ENCODE measurements at places on chromosomes 11 and 22. TPM values are rescaled to one million over a fixed set of nuclear protein-coding genes. Genes with fewer than 3 reads are reported as not detected.
A peak's percentile ranks its signal among the peaks of the same experiment; 100 is the strongest.

The ZBED4 gene
- 8.3 TPM for total RNA-seq

DNA sequence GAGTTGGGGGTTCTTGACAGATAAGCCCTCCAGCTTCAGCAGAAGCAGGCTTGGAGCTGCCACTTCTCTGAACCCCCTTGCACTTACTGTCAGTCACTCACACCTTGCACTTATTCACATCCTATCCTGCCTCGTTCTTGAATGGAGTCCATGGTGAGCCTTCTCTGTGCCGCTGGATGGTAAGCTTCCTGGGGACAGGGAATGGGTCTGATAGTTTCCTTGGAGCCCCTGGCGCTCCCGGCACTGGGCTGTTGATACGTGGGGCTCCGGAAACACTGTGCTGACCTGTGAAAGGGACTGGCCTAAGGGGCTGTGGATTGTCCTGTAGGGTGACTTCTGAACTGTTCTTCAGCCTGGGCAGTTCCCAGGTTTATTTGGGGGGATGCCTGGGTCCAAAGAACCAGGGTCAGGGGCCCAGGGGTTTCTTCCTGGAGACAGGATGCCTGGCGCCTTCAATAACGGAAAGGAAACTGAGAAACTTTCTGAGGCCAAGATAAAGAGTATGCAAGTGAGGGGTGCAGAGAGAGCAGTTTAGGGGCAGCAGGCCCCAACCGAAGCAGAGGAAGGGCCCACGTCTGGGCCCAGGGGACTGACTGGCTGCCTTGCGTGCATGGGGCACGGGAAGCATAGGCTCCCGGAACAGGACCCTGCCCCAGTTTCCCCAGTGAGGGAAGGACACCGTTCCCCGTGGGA is 709 bp upstream of the ST3GAL4 start:
- DNase-seq: no peak

DNA sequence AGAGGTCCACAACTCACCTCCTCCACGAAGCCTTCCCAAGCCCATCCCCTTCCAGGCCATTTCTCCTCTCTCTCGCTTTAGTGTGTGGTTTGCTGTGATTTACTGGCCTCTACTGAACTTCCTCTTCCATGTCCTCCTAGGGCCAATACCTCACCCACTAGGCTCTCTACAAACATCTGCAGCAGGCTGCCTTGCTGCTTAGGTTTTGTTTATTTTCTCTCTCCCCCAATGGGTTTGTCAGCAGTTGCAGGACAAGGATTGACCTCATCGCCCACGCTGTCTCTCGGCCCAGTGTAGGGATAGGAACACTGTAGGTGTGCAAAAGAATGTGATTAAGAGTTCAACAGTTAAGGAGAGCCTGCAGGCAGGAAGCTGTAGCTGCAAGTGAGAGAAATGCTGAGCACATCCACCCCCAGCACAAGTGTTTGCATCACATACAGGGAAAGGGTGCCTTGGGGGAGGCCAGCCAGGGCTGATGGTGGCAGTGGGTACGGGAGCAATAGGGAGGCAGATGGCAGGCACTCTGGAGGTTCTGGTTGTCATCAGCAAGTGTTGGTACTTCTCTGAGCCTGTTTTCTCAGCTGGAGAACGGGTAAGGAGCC is 1.4 kb downstream of the PC start:
- peak; percentile 58 for DNase-seq

DNA sequence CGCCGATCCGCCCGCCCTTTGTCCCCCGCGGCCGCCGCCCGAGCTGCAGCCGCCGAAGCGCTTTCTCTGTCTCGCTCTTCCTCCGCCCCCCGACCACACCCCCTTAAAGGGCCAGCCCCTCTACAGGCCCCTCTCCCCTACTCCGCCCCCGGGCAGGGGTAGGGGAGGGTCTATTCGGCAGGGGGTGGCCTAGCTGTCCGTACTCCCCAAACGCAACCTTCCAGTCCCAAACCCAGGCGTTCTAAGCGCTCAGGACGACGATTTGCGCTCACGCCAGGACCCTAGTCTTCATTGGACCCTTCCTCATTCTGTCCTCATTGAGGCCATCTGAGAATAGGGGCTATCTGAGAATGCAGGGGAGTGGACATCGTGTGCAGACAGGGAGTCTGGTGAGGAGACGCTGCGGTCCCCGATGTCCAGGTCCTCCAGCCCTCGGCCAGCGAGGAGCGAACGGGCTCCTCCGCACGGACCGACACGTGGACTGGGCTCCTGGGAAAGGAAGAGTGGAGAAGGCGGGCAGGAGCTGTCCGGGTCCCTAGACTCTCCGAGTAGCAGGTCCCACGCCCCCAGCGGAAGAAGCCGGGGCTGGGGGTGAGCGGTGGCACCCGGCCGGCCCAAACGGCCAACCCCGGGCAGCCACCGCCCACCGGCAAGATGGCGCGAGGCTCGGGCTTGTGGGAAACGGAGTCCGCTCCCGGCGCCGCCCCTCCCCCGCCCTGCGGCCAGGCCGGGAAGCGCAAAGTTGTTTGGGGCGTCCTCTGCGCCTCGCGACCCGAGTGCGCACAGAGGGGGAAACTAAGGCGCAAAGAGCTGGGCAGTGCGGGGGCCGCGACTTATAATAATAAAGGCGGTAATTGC is at the start of gene PPP1R14B:
PPP1R14B (minus strand) TSS at position 73 of the 858 bp plus-strand sequence. CDS start 270 bp downstream, outside the sequence.
- DNase-seq: peak; percentile 76

The DBX1 gene
- total RNA-seq: not detected

The IL17REL gene
- total RNA-seq: not detected

DNA sequence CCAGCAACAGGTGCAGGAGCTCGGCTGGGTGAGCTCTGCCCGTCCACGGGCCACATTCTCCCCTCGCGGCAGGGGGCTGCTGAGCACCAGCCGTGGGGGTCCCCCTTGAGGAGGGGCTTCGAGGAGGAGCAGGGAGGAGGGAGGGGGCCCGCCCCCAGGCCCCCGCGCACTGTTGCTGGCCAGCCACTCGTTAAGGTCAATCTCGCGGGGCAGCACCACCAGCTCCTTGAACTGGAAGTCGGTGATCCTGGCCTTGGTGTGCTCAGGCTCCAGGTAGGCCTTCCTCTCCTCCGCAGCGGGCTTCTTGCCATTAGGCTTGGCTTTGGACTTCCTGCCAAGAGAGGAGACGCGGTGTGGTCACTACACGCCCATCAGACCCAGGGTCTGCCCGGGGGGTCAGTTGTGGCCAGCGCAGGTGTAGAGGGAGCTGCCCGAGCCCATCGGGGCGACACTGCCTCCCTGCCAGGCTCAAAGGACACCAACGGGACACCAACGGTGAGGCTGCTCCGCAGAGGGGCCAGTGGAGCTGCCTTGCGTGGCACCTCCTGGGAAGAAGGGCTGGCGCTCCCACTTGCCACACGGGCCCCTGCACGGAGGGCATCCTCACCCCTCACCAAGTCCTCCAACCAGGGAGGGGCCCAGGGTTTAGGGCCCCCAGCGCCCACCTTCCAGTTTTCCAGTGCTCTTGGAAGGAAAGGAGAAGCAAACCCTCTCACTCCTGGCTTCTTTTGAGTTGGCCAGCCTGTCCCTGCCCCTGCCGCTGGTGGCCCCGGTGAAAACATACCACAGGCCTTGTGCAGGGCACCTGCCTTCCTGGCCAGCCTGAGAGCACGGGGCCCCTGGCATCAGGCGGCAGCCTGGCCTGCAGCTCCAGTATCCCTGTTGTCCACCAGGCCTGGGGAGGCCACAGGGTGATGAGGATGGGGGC is 5.8 kb downstream of the MOB2 start:
- DNase-seq: no peak

GRCh38 chr11:60945295-60945667 is 6.7 kb downstream of the SLC15A3 start:
- no peak for DNase-seq

- no peak for DNase-seq
These were observed 15.5 kb upstream of the LMO2 start for GRCh38 chr11:33907421-33907820.
